GM23248 (cell line): ENCODE measurements at places on chromosomes 7 and 10. TPM values are rescaled to one million over a fixed set of nuclear protein-coding genes. Genes with fewer than 3 reads are reported as not detected.

DNA sequence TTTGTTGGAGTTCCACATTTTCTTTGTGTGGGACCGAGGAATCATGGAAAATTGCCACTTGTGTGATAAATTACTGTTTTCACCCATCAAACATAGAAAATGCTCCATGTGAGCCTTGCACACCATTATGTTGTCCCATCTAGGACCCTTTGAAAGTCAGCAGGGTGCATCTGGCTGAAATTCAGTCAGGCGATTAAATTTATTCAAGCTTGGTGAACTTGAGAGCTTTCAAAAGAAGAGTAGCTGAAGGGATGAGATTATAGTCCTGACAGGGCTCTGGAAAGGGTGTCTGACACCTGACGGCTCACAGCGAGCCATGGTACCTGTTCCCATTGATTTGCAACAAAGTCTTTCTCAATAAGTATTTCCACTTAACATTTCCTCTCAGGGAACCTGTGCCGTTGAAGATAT lies 399.7 kb upstream of the ETV1 start:
- H3K36me3 ChIP-seq: no peaks in the 10 kb centered on the region
- no peak overlapping the region for H3K4me3 ChIP-seq
- no peaks in the 10 kb centered on the region for H3K27me3 ChIP-seq

DNA sequence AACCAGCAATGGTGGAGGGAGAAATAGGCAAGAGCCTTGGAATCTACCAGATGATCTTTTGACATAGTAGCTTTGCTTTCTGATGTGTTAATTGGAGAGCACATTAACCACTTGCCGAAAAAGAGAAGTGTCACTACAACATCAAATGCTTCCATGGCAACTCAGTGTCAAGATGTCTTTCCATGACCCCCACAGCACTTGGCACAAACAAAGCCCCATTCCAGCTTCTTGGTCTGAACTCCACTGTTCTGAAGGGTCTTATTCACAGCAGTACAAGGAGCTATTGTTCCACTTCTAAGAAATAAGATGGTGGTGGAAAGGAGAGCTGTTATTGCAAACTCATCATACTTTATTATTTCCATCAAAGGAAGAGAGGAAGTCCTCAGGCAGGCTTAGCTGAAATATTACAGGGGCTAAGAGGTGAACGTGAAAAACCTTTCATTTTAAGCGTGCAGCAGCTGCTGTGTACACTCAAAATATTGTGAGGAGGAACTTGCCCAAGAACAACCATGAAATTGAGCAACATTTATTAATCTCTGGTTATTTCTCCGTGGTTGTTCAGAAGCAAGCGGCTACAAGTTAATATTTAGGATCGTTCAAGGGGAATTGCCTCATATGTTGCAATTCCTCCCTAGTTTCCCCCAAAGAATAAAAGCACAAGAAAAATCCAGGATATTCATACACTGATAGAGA lies 354.8 kb upstream of the CELF2 start:
- DNase-seq: no peak
- H3K36me3 ChIP-seq: no peaks in the 10 kb centered on the region
- no peak overlapping the region for H3K4me3 ChIP-seq
- no peak overlapping the region for H3K27ac ChIP-seq
- H3K27me3 ChIP-seq: 0 out of 2 replicates have a peak, but pooled peaks cover 4% of the 10 kb centered on the region
- H3K4me1 ChIP-seq: no peaks in the 10 kb centered on the region

- DNase-seq: peak; percentile 89
- H3K27ac ChIP-seq: peak overlapping the region; percentile 69
- H3K4me1 ChIP-seq: peaks cover 38% of the 10 kb centered on the region
- no peaks in the 10 kb centered on the region for H3K36me3 ChIP-seq
Observed at GRCh38 chr7:36048141-36048901, 104.7 kb upstream of the EEPD1 start.

DNA sequence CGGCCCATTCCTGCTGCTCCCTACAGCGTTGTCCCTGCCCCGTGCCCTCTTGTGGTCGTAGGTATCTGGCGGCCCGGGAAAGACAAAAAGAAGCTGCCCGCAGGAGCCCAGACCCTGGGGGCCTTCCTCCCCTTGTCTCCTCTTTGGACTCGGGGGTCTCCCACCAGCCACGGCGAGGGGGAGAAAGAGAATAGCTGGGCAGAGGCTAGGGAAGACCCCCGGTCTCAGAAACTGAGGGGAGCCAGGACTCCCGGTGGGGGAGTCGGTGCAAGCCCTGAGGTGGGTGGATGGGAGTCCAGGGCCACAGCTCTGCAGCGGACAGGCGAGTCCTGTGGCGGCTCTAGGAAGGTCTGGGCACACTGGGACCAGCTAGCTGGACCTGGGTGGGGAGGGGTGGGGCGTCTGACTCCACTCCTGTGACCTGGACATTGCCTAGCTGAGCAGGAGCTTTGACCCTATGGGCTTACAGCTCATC lies 1.3 kb upstream of the SH2D4B start:
- DNase-seq: no peak
- H3K4me1 ChIP-seq: no peaks in the 10 kb centered on the region
- H3K4me3 ChIP-seq: peak overlapping the region; percentile 55; the same call in 1 of the 2 replicates
- no peaks in the 10 kb centered on the region for H3K36me3 ChIP-seq
- H3K27ac ChIP-seq: no peak overlapping the region

GRCh38 chr10:16950656-16951601 lies 133.7 kb upstream of the RSU1 start:
- DNase-seq: peak; percentile 83
- peak overlapping the region; percentile 81 for H3K27ac ChIP-seq
- H3K27me3 ChIP-seq: no peaks in the 10 kb centered on the region
- peaks cover 28% of the 10 kb centered on the region for H3K4me1 ChIP-seq

DNA sequence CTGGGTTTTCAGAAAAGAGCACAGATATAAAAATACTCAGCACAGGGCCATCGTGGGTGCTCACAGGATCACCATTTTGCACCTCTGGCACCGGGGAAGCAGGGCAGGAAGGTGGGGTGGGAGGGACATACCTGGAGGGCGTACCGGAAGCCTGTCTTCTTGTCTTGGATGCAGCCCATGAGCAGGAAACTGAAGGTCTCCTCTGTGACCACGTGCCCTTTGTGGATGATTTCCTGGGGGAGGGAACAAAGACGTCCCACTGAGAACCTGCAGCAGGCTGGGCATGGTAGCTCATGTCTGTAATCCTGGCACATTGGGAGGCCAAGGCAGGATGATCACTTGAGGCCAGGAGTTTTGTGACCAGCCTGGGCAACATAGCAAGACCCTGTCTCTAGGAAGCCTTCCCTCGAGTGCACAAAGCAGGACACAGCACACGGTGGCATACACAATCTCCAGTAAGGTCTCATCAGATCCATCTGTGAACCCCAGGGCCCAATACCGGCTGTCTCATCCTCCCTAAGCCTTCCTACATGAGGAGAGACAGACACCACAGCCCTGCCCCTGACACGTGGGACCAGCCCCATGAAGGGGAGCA lies 9.5 kb downstream of the PTCD1 start:
- H3K4me3 ChIP-seq: no peak overlapping the region
- H3K27ac ChIP-seq: no peak overlapping the region
- H3K36me3 ChIP-seq: peaks cover 8% of the 10 kb centered on the region; the same call in 1 of the 2 replicates

DNA sequence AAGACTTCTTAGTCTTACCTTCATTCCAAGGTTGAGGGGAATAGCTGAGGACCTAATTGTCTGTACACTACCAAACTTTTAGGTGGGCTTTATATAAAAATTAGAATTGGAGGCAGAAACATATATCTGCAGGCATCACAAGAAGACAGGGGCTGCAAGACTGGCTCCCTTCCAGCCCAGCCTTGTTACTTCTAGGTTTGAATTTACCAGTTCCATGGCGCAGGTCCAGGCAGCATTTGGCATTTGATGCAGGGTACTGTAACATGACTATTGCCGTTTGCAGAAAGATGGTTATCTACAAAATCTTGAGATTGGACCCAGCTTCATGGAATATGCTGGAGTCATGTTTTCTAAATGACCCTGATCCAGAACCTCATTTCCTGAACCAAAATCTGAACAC lies 105.4 kb upstream of the RHOBTB1 start:
- peaks cover 57% of the 10 kb centered on the region for H3K27me3 ChIP-seq
- H3K27ac ChIP-seq: no peak overlapping the region
- no peak overlapping the region for H3K4me3 ChIP-seq

- H3K36me3 ChIP-seq: no peaks in the 10 kb centered on the region
- no peak overlapping the region for H3K27ac ChIP-seq
- H3K27me3 ChIP-seq: peaks cover 72% of the 10 kb centered on the region
- peak overlapping the region; percentile 53 for H3K4me3 ChIP-seq
Observed at GRCh38 chr7:121330053-121330833, 1.4 kb downstream of the WNT16 start.

DNA sequence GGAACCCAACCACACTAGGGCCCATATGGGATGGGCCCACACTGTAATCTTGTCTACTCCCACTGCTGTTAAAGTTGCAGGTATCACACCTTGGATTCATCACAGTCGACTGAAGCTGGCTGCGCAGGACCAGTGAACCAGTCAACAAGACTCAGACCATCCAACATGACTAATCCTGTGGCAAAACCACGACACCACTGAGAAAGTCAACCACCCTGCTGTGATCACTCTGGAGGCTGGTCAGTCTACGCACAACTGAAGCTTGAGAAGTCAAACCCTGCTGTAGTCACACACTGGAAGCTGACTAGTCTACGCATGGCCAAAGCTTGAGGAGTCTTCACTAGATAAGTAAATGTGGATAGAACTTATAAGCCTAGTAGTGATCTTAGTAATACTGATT lies 9.6 kb upstream of the CYREN start:
- DNase-seq: no peak
- H3K27ac ChIP-seq: no peak overlapping the region
- no peak overlapping the region for H3K4me3 ChIP-seq
- no peaks in the 10 kb centered on the region for H3K27me3 ChIP-seq

DNA sequence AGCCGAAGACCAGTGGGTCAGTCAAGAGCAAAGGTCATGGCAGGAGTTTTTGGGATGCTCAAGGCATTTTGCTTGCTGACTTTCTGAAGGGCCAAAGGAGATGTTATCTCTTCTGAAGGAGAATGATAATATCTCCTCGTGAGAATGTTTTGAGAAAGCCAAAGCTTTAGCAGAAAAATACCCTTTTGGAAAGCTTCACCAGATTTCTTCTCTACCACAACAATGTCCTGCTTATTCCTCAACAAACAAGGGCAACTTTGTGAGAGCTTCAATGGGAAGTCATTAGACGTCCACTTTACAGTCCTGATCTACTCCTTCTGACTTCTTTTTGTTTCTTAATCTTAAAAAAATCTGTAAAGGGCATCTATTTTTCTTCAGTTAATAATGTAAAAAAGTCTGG lies 132.8 kb upstream of the DNAJB12 start:
- no peaks in the 10 kb centered on the region for H3K27me3 ChIP-seq
- DNase-seq: no peak
- H3K36me3 ChIP-seq: no peaks in the 10 kb centered on the region
- H3K4me3 ChIP-seq: no peak overlapping the region

GRCh38 chr10:22717728-22718127 lies 3.4 kb upstream of the PIP4K2A start:
- H3K36me3 ChIP-seq: no peaks in the 10 kb centered on the region
- no peak for DNase-seq
- H3K4me3 ChIP-seq: no peak overlapping the region

- no peak overlapping the region for H3K4me3 ChIP-seq
- DNase-seq: peak; percentile 30
Observed at GRCh38 chr10:123796736-123797135, 94.9 kb downstream of the CPXM2 start.

DNA sequence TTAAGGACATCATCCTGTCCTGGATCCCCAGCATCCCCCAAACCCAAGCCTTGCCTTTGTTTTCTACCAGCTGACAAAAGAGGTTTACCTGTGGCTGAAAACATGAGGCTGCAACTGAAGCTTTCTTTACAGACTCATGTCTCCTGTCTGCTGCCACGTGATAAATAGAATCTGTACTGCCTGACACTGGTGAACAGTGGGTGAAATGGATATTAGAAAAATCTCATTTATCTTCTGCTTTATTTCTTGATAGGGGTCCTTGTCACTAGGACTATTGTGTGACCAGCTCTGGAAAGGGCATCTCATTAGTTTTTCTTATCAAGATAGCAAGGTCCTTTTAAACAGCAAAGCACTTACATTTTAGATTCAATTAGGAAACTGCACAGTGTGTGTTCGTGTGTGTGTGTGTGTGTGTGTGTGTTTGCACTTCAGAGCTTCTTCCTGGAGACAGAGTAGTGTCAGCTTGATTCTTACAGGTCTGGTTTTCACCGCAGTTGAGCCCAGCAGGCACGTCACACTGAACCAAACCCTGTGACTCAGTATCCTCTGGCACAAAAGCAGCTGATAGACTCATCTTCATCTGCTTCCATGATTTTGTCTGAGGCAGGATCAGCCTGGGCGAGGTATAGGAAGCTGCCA lies 373.5 kb upstream of the CELF2 start:
- H3K4me1 ChIP-seq: peaks cover 11% of the 10 kb centered on the region; the same call in 1 of the 2 replicates
- H3K27ac ChIP-seq: peak overlapping the region; percentile 9
- H3K4me3 ChIP-seq: no peak overlapping the region

DNA sequence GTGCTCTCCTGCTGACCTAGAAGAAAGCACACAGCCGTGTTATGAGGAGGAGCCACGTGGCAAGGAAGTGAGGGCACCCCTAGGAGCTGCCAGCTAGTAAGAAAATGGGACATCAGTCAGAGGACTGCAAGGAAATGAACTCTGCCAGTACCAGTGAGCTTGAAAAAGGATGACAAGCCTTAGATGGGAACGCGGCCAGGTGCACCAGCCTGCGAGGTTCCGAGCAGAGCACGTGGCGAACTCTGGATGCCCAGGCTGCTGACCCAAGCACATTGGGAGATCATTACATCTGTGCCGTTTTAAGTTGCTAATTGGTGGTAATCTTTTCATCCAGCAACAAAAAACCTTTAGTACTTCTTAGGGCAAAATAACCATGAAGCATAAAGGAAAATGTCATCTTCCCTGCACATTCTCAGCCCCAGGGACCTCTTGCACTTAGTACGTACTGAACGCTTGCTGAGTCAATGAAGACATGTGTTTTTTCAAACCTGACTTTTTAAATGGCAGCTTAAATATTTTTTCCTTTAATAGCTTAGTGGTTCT lies 69.4 kb downstream of the AMZ1 start:
- DNase-seq: peak; percentile 86
- H3K4me3 ChIP-seq: peak overlapping the region; percentile 51
- H3K27me3 ChIP-seq: no peaks in the 10 kb centered on the region
- no peaks in the 10 kb centered on the region for H3K36me3 ChIP-seq

GRCh38 chr7:54326592-54327167 lies 215.5 kb upstream of the VSTM2A start:
- no peak for DNase-seq
- no peak overlapping the region for H3K4me3 ChIP-seq
- no peaks in the 10 kb centered on the region for H3K27me3 ChIP-seq

- no peak overlapping the region for H3K4me3 ChIP-seq
- no peak overlapping the region for H3K27ac ChIP-seq
- H3K27me3 ChIP-seq: no peaks in the 10 kb centered on the region
Observed at GRCh38 chr7:129343099-129343700, 91.0 kb upstream of the STRIP2 start.

- no peaks in the 10 kb centered on the region for H3K4me1 ChIP-seq
- H3K36me3 ChIP-seq: no peaks in the 10 kb centered on the region
- H3K27ac ChIP-seq: no peak overlapping the region
Observed at GRCh38 chr7:136290351-136290750, 313.2 kb upstream of the MTPN start.

GRCh38 chr10:113524120-113524519 lies 28.7 kb upstream of the HABP2 start:
- H3K4me3 ChIP-seq: no peak overlapping the region
- H3K27me3 ChIP-seq: no peaks in the 10 kb centered on the region
- H3K27ac ChIP-seq: no peak overlapping the region
- DNase-seq: no peak
- peaks cover 28% of the 10 kb centered on the region for H3K4me1 ChIP-seq

- H3K27me3 ChIP-seq: no peaks in the 10 kb centered on the region
- no peak overlapping the region for H3K27ac ChIP-seq
- H3K4me3 ChIP-seq: no peak overlapping the region
- H3K36me3 ChIP-seq: no peaks in the 10 kb centered on the region
Observed at GRCh38 chr10:78165617-78166016, 132.0 kb downstream of the RPS24 start.

Gene SFTPA1
- not detected in 2 replicates for total RNA-seq

Gene PRF1
- total RNA-seq: not detected in 2 replicates

Gene HTR5A
- total RNA-seq: not detected in 2 replicates

Gene GJD4
- not detected in 2 replicates for total RNA-seq

Gene FAM13C
- total RNA-seq: 0.51 and 0.54 TPM in 2 replicates
